Upper lobe of left lung (tissue), 6 donors: ENCODE measurements at places on chromosomes 7 and 10. TPM values are rescaled to one million over a fixed set of nuclear protein-coding genes. Genes with fewer than 3 reads are reported as not detected.
A peak's percentile ranks its signal among the peaks of the same experiment; 100 is the strongest.

DNA sequence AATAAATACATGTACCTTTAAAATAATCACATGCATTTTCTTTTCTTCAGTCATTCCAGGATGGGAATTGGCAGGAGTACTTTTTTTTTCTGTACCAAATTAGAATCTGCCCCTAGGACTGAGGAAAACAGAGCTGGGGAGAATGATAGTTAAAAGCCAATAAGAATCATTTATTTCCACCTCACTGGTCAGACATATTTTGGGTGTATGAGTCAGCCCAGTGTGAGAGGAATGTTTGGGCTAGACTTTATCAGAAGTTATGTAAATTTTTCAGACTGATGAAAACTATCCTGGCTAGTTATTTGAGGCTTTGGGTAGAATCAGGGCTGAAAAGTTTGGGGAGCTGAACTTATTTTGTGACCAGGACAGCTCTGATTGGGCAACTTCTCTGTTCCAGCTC lies 303.1 kb upstream of the NPSR1 start:
- no peak overlapping the region for H3K4me3 ChIP-seq
- no peaks in the 10 kb centered on the region for H3K36me3 ChIP-seq
- H3K4me1 ChIP-seq = no peaks in the 10 kb centered on the region
- no peaks in the 10 kb centered on the region for H3K27me3 ChIP-seq

GRCh38 chr10:74021248-74022055 lies 23.5 kb downstream of the VCL start:
- peak overlapping the region; percentile 25 for H3K27ac ChIP-seq
- no peak for DNase-seq
- peaks cover 3% of the 10 kb centered on the region for H3K36me3 ChIP-seq
- H3K27me3 ChIP-seq = no peaks in the 10 kb centered on the region

DNA sequence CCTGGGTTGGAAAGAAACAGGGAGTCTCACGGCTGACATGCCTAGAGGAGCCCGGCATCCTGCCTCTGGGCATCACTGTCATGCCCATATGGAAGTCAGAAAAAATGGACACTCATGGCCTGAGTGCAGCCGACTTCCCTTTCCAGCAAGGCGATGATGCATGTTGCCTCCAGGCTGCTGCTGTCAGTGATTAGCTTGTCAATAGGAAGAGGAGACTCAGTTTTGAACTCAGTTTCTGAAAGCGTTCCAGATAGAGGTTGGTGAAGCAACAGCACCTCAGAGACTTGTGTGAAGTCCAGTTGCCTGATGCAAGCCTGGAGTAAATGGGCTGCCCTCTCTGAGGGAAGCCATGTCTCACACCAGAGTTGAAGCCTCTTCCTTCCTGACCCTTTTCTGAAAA lies 148.4 kb downstream of the TPST1 start:
- no peaks in the 10 kb centered on the region for H3K36me3 ChIP-seq
- no peaks in the 10 kb centered on the region for H3K27me3 ChIP-seq
- H3K27ac ChIP-seq = no peak overlapping the region
- no peak for DNase-seq
- H3K4me1 ChIP-seq = peaks cover 8% of the 10 kb centered on the region

DNA sequence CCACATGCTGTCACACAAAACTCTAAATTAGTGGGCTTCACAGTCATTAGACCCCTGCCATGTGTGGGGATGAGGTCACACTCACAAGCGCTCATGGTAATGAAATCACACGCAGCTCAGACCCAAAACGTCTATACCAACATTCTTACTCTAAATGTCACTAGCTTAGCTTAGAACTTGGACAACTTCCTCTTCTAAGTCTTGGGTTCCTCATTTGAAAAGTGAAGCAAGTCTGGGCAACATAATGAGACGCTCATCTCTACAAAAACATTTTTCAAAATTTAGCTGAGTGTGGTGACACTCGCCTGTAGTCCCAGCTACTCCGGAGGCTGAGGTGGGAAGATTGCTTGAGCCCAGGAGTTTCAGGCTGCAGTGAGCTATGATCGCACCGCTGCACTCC lies 92.7 kb upstream of the MACROH2A2 start:
- H3K36me3 ChIP-seq = no peaks in the 10 kb centered on the region
- no peaks in the 10 kb centered on the region for H3K27me3 ChIP-seq
- DNase-seq = no peak
- H3K4me3 ChIP-seq = no peak overlapping the region
- peak overlapping the region; percentile 18 for H3K27ac ChIP-seq

DNA sequence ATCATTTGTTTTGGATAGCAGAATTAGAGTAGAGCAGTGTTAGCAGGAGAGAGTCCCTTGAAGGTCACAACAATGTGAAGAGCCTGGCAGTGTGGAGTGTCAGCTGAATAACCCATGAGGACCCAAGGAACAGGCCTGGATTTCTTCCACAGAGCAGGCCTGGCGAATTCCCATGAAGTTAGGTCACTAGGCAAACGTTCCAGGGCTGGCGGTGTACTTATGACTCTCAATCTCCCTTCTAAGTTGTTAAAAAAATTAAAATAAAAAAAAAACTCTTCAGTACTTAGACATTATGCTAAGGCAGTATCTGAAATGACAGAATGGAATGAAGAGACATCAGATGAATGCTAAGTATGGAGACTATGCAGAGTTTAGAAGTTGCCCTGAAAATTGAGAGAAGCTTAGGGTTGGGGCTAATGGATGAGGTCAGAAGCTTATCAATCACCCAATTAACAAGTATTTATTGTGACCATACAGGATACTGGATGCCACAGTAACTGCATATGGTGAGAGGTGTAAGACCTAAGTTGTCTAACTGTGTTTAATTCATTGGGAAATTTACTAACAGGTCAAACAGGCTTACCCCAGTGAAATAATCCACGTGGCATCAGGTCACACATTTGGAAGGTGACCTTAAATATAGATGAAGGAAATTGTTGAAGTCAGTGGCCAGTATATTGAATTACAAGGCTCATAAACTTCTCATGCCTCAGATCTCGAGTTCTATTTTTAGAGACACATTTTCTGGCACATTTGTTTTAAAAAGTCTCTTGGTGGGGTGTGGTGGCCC lies 126.2 kb upstream of the NRP1 start:
- no peaks in the 10 kb centered on the region for H3K36me3 ChIP-seq
- H3K4me1 ChIP-seq = no peaks in the 10 kb centered on the region
- H3K27ac ChIP-seq = no peak overlapping the region
- peak; percentile 42 for DNase-seq

GRCh38 chr7:25849500-25850184 lies 302.4 kb upstream of the NFE2L3 start:
- no peak overlapping the region for H3K4me3 ChIP-seq
- H3K4me1 ChIP-seq = peaks cover 26% of the 10 kb centered on the region
- H3K27me3 ChIP-seq = peaks cover 30% of the 10 kb centered on the region
- H3K27ac ChIP-seq = peak overlapping the region; percentile 55
- no peaks in the 10 kb centered on the region for H3K36me3 ChIP-seq
- no peak for DNase-seq

GRCh38 chr10:100359030-100359432 lies 12.0 kb downstream of the SCD start:
- peaks cover 35% of the 10 kb centered on the region for H3K36me3 ChIP-seq
- H3K27me3 ChIP-seq = no peaks in the 10 kb centered on the region
- H3K27ac ChIP-seq = no peak overlapping the region
- peaks cover 10% of the 10 kb centered on the region for H3K4me1 ChIP-seq
- DNase-seq = no peak

DNA sequence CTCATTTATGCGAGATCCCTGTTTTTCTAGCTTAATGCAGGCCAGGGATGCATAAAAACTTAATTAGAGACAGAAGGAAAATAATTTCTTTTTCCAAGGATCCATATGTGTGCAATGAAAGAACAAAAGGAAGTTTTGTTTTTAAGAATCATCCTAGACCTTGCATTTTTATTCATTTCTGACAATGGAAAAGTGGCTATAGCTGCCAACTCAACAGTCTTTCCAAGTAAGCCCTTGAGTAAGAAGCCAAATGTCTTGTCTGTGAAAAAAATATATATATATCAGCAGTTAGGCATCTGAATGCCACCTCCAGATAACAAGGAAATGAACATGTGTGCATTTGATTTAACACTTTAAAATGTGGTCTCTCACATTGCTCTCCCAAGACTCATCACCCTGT lies 1397.6 kb downstream of the GATA3 start:
- DNase-seq = no peak
- H3K27ac ChIP-seq = no peak overlapping the region
- H3K27me3 ChIP-seq = no peaks in the 10 kb centered on the region
- H3K4me1 ChIP-seq = no peaks in the 10 kb centered on the region
- no peaks in the 10 kb centered on the region for H3K36me3 ChIP-seq

- no peaks in the 10 kb centered on the region for H3K27me3 ChIP-seq
- DNase-seq = no peak
- peak overlapping the region; percentile 73 for H3K27ac ChIP-seq
These were observed 17.9 kb upstream of the TMEM225B start for GRCh38 chr7:99579956-99580777.

DNA sequence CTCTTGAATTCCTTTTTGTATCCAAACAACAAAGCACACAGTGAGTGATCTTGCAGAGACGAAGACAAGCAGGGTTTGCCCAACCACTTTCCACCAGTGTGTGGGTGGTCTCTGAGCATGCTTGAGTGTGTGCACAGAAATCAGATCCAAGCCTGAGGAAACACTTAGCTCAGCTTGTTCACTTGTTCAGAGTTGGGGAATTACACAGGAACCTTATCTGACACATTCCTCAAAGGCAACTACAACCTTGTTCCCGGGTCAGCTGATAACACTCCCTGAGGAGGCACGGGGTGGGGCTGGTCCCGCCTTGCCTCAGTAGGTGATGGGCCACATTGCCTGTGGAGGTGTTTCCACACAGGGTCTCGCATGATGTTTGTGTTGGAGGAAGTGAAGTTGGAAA lies 216.9 kb downstream of the DYNC1I1 start:
- no peaks in the 10 kb centered on the region for H3K36me3 ChIP-seq
- H3K27me3 ChIP-seq = no peaks in the 10 kb centered on the region
- peaks cover 11% of the 10 kb centered on the region for H3K4me1 ChIP-seq

DNA sequence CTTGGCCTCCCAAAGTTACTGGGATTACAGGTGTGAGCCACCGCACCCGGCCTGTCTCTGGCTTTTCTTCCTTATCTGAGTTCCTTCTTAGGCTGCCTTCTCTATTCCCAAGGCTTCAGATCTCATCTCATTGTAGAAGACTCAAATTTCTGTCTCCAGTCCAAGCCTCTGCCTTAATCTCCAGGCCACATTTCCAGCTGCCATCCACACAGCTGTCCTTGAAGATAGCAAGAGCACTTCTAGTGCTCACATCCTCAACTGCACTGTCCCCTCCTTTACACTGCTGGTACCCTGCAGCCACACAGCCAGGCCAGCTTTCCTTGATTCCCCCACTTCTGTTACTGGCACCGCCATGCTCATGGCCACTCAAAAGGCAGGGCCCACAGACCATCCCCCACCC lies 35.6 kb downstream of the POLL start:
- no peak overlapping the region for H3K4me3 ChIP-seq
- no peaks in the 10 kb centered on the region for H3K27me3 ChIP-seq
- peaks cover 13% of the 10 kb centered on the region for H3K36me3 ChIP-seq
- DNase-seq = no peak
- H3K4me1 ChIP-seq = no peaks in the 10 kb centered on the region
- H3K27ac ChIP-seq = no peak overlapping the region

DNA sequence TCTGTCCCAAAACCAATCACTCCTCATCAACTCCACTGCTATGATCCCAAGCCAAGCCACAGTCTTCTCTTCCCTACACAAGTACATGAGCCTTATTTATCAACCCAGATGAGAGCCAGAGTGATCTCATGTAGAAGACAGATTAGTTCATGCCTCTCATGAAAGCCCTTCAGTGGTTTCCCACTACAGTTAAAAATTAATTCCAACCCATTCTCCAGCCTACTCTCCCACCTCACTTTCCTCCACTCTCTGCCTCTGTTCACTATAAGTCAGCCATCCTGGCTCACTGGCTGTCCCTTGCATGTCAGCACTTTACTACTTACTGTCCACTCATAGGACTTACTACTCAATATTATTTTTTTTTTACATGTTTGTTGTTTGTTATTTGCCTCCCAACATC lies 67.3 kb downstream of the CACUL1 start:
- no peak overlapping the region for H3K4me3 ChIP-seq
- peaks cover 51% of the 10 kb centered on the region for H3K36me3 ChIP-seq
- no peak overlapping the region for H3K27ac ChIP-seq
- H3K27me3 ChIP-seq = no peaks in the 10 kb centered on the region
- no peak for DNase-seq

DNA sequence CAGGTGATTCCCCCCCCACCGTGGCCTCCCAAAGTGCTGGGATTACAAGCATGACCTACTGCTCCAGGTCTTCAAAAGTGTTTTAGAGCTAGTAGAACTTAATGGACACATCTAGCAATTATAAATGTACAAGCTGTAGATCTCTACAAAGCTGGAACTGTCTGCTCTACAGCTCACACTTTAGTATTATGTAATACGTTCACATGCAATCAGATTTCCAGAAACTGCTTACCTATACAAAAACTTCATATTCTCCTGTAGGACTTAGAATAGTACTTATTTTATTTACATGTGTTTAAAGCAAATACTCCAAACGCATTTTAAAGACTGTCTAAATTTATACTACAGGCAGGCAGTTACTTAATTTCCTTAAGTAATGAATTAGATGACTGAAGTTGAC lies 39.2 kb upstream of the ASL start:
- no peak overlapping the region for H3K4me3 ChIP-seq
- DNase-seq = no peak
- H3K27me3 ChIP-seq = no peaks in the 10 kb centered on the region
- peaks cover 25% of the 10 kb centered on the region for H3K4me1 ChIP-seq

DNA sequence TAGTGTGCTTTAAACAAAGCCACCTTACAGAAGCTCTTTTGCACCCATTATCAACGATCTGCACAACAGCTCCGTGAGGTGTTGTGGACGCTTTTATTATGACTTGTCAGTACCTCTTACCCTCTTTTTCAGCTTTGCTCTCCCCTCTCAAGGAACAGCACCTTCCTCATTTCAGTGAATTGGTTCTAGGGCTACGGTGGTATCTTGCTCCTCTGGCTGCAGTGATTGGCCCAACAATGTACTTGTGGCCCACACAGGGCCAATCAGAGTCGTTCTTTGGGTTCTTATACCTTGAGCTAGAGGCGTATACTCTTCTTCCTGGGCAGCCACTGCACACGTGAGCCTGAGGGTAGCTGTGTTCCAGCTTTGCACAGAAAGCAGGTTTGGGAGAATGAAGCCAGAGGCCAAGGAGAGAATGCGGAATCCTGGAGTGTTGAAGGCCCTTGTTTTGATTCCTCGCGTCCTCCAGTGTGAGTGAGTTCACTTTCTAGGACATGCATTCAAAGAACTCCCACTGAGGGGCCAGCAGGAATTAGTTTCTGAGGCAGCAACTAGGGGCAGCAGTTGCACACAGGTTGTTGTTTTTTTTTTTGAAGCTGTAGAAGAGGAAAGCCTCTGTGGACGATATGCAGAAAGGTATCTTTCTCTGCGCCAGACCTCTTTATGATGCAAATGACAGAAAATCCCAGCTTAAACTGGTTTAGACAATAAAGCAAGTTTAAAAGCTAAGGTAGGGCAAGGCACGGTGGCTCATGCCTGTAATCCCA lies 49.8 kb upstream of the PDZD8 start:
- H3K36me3 ChIP-seq = no peaks in the 10 kb centered on the region
- H3K4me3 ChIP-seq = no peak overlapping the region
- DNase-seq = no peak
- no peaks in the 10 kb centered on the region for H3K4me1 ChIP-seq
- no peaks in the 10 kb centered on the region for H3K27me3 ChIP-seq
- H3K27ac ChIP-seq = no peak overlapping the region

FAM25A gene
- not detected for total RNA-seq

SHTN1 gene
- total RNA-seq = 33.0 TPM

VAX1 gene
- not detected for total RNA-seq

GPR26 gene
- total RNA-seq = not detected

PLOD3 gene
- total RNA-seq = 104 TPM

GIMAP7 gene
- total RNA-seq = 35.1 TPM

PDE6C gene
- total RNA-seq = not detected

MRPS16 gene
- total RNA-seq = 31.4 TPM

RBP3 gene
- total RNA-seq = not detected

EMX2 gene
- 0.09 TPM for total RNA-seq

LSM8 gene
- total RNA-seq = 22.7 TPM

CYP2W1 gene
- not detected for total RNA-seq

PON1 gene
- 1.7 TPM for total RNA-seq

CYP17A1 gene
- 5.7 TPM for total RNA-seq
